ENCODE measurements at places on chromosomes 7 and 10. TPM values are rescaled to one million over a fixed set of nuclear protein-coding genes. Genes with fewer than 3 reads are reported as not detected.

The ASB4 gene
- polyA plus RNA-seq = 0.33 TPM

DNA sequence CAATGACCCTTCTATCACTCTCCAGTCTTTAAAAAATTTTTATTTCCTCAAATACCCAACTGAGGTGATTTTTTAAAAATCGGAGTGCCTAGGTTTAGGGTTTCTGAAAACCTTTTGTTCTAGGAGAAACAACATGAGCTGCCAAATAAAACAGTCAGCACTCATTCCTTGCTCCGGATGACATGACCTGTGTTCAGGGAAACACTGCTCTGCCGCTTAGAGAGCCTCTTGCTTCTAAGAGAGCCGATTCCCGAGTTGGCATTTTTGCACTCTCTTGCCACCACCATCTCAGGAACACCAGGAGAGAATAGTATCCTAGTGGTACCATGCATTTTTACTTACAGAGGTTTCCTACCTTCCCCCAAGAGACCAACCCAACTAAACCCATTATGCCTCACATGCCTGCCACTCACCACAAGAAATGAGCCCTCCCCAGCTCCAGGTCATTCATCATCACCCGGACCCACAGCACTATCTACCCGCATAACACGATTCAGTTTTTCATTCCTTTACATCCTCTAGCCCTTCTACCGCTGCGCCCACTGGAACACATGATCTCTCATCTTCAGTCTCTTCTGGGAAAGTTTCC is 365.4 kb downstream of the THSD7A start:
- no peak for DNase-seq

- no peak for DNase-seq
These were observed 14.1 kb upstream of the SLC16A12 start for GRCh38 chr10:89549510-89549909.

The ANKRD30A gene
- polyA plus RNA-seq = 0.01 TPM

DNA sequence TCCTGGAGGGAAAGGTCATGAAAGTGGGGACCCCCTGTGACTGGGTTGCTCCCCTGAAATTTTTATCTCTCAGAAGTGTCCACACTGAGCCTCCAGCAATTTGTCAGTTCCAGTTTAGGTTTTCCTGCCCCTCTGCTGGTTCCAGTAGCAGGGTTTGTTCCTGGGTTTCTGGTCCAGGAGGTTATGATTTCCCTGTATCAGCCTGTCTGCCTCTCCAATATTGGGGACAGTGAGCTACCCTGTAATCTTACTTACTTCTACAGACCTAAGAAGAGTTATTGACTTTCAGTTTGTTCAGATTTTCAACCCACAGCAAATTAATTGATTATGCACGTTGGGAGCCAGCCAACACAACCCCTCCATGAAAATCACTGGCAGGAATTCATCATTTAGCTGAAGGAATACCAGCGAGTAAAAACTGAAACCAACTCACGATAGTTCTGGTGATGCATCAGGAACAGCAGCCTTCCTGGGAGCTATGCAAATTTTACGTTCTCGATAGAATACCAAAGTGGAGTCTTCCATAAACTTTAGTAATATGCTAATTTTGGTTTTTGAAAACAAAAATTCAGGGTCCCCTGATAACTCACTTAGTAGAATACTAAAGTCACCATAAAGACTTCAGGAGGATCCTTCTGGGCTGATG is 31.3 kb upstream of the IL15RA start:
- no peak for DNase-seq

The SGCE gene
- polyA plus RNA-seq = 36.2 TPM

- DNase-seq = no peak
These were observed 131.9 kb downstream of the LHPP start for GRCh38 chr10:124593431-124593985.

DNA sequence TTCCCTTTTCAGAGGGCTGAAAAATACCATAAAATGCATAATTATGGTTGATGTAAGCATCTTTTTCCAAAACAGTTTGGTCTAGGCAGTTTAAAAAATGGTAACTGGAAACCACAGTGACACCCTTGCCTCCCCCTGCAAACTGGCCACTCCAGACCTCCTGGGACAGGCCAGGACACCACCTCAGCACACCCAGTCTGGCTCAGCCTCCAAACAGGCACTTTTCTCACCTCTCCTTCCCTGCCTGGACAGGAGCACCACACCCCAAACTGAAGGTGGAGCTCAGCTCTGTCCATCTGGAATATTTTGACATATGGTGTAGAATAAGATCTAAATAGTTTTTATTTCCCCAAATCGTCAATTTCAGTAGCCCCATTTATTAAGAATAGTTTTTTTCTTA is 78.5 kb downstream of the CDK14 start:
- no peak for DNase-seq

GRCh38 chr10:112080231-112080630 is 103.3 kb downstream of the GPAM start:
- DNase-seq = no peak

DNA sequence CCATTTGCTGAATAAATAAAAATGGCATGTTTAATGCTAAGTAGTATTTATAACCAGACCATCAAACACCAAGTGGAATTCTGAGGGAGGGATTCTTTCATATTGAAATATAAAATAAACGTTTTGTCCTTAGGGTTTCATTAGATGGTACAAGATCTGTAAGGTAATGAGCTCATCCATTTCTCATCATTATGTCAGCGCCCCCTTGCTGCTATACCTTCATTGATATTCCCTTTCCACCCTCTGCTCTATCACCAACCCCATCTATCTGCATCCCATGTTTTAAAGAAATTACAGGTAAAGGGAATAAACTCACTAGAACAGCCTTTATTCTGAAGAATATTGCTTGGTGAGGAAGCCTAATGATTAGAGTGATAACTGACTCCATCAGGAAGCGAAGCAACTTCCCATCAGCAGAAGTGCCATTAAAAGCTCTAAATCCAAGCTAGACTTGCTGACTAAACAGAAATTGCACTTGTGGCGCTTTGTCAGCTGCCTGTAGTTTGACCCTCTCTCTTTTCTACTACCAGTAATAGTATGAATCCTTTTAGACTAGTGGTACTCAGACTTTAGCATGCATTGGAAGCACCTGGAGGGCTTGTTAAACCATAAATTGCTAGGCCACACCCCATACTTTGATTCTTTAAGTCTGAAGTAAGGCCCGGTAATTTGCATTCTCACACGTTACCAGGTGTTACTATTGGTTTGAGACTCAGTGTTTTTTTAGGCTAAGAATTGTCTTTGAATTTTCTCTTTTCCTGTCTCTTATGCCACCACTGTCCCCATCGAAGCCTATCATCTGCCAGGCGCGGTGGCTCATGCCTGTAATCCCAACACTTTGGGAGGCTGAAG is 27.5 kb downstream of the ADD3 start:
- peak; percentile 73 for DNase-seq

The MINDY4 gene
- 12.3 TPM for polyA plus RNA-seq

DNA sequence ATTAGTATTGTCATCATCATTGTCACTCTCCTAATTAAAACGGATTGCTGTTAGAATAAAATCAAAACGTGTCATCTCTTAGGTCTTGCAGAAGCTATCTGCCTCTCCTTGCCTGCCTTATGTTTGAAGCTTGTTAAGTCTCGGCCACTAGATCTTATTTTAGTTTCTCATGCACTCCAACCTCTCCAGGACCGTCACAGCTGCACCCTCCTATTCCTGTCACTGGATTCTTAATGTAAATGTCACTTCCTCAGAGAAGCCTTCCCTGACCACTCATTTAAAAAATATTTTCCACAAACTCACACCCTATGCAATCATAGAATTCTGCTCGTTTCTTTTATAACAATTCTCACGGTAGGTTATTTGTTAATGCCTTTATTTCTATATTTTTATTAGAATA is 103.9 kb upstream of the DKK1 start:
- no peak for DNase-seq

- DNase-seq = no peak
These were observed 62.1 kb downstream of the NPY start for GRCh38 chr7:24346129-24346528.

Measured in large intestine (tissue), 12 donors.